ENCODE measurements at places on chromosomes 7 and 10.

- no peak for DNase-seq
Measured at GRCh38 chr10:47206449-47207280, 93.3 kb upstream of the GDF10 start.

GRCh38 chr10:74194545-74194944 is 43.5 kb downstream of the ADK start:
- no peak for DNase-seq

GRCh38 chr10:102113261-102113955 is 6.8 kb downstream of the LDB1 start:
- DNase-seq, result no peak

- no peak for DNase-seq
Measured at GRCh38 chr10:114079421-114079820, 35.8 kb downstream of the ADRB1 start.
